ENCODE measurements at places on chromosomes 6 and 20. TPM values are rescaled to one million over a fixed set of nuclear protein-coding genes. Genes with fewer than 3 reads are reported as not detected.

GJA10 gene
- total RNA-seq, result not detected

EEF1A2 gene
- total RNA-seq, result 153 TPM

MYL9 gene
- 27.1 TPM for total RNA-seq

MCHR2 gene
- total RNA-seq, result not detected

RNGTT gene
- total RNA-seq, result 6.7 TPM

BIRC7 gene
- 3.0 TPM for total RNA-seq

RAD21L1 gene
- not detected for total RNA-seq

ZC3H12D gene
- total RNA-seq, result 0.01 TPM

RAET1E gene
- total RNA-seq, result 2.3 TPM

SALL4 gene
- 1.4 TPM for total RNA-seq

SERPINB1 gene
- 44.3 TPM for total RNA-seq

AP5S1 gene
- total RNA-seq, result 16.2 TPM

PBX2 gene
- 15.9 TPM for total RNA-seq

COMMD7 gene
- 53.4 TPM for total RNA-seq

ARG1 gene
- not detected for total RNA-seq

PCMTD2 gene
- total RNA-seq, result 13.0 TPM

SLC17A2 gene
- not detected for total RNA-seq

KHDC1L gene
- 0.26 TPM for total RNA-seq

HLA-DMA gene
- total RNA-seq, result 3.0 TPM

KIF13A gene
- 17.5 TPM for total RNA-seq

PLCB1 gene
- 0.45 TPM for total RNA-seq

SNRPB2 gene
- 115 TPM for total RNA-seq

C4B gene
- total RNA-seq, result 0.58 TPM

PRR18 gene
- total RNA-seq, result 0.13 TPM

PIM1 gene
- total RNA-seq, result 14.1 TPM

PRSS35 gene
- 0.14 TPM for total RNA-seq

PTCHD4 gene
- 0.05 TPM for total RNA-seq

LKAAEAR1 gene
- 2.4 TPM for total RNA-seq

NDUFAF4 gene
- 45.2 TPM for total RNA-seq

LST1 gene
- 0.17 TPM for total RNA-seq

OLIG3 gene
- not detected for total RNA-seq

RBM24 gene
- total RNA-seq, result 5.3 TPM

WFDC10B gene
- not detected for total RNA-seq

CST7 gene
- not detected for total RNA-seq

TCF21 gene
- total RNA-seq, result 0.06 TPM

WFDC12 gene
- total RNA-seq, result not detected

ZKSCAN8 gene
- total RNA-seq, result 4.8 TPM

ENPP4 gene
- 0.31 TPM for total RNA-seq
